ENCODE measurements at places on chromosomes 5 and 9. TPM values are rescaled to one million over a fixed set of nuclear protein-coding genes. Genes with fewer than 3 reads are reported as not detected.
A peak's percentile ranks its signal among the peaks of the same experiment; 100 is the strongest.

GRCh38 chr5:149526845-149527590 is 24.2 kb downstream of the CSNK1A1 start:
- H3K4me1 ChIP-seq, result peaks cover 67% of the 10 kb centered on the region
- no peak for DNase-seq
- H3K36me3 ChIP-seq, result peaks cover 30% of the 10 kb centered on the region

DNA sequence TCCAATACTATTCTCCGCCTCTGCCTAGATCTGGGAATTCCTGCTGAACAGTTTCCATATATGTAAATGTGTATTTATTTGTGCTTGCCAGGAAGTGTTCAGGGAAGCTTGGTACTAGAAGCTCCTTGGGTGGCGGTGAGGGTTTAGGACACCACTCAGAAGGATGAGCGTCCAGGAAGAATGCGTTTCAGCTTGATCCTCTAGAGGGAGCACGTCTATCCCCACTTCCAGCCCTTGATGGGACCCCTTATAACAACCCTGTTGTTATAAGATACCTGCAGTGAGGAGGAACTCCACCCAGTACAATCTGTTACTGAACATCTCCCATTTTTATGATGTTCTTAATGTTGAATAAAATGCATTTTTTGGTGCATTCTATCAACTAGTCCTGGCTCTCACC is 88.9 kb downstream of the CYFIP2 start:
- no peaks in the 10 kb centered on the region for H3K4me1 ChIP-seq
- no peaks in the 10 kb centered on the region for H3K27me3 ChIP-seq
- no peak for DNase-seq
- peaks cover 6% of the 10 kb centered on the region for H3K36me3 ChIP-seq

Gene REEP5
- 108 TPM for total RNA-seq

- H3K4me1 ChIP-seq, result peaks cover 25% of the 10 kb centered on the region
- no peak for DNase-seq
- H3K27ac ChIP-seq, result peak overlapping the region; percentile 56
- no peak overlapping the region for H3K4me3 ChIP-seq
Measured at GRCh38 chr5:142901476-142902185, 131.5 kb downstream of the ARHGAP26 start.

GRCh38 chr5:177369645-177370440 is 12.1 kb downstream of the RGS14 start:
- H3K27me3 ChIP-seq, result no peaks in the 10 kb centered on the region
- no peak overlapping the region for H3K27ac ChIP-seq
- no peaks in the 10 kb centered on the region for H3K36me3 ChIP-seq
- DNase-seq, result no peak
- peaks cover 23% of the 10 kb centered on the region for H3K4me1 ChIP-seq

- H3K27ac ChIP-seq, result no peak overlapping the region
- peaks cover 6% of the 10 kb centered on the region for H3K4me1 ChIP-seq
- DNase-seq, result no peak
Measured at GRCh38 chr5:35063414-35063813, 15.7 kb upstream of the AGXT2 start.

GRCh38 chr5:6760686-6761085 is 47.5 kb downstream of the TENT4A start:
- DNase-seq, result no peak
- H3K4me3 ChIP-seq, result no peak overlapping the region
- peaks cover 3% of the 10 kb centered on the region for H3K4me1 ChIP-seq
- peaks cover 15% of the 10 kb centered on the region for H3K36me3 ChIP-seq

GRCh38 chr5:144462577-144462976 is 291.9 kb downstream of the KCTD16 start:
- no peaks in the 10 kb centered on the region for H3K36me3 ChIP-seq
- DNase-seq, result no peak
- H3K27me3 ChIP-seq, result no peaks in the 10 kb centered on the region
- H3K4me1 ChIP-seq, result no peaks in the 10 kb centered on the region
- no peak overlapping the region for H3K27ac ChIP-seq

GRCh38 chr9:137437691-137438590 is 3.2 kb downstream of the ENTPD8 start:
- no peak overlapping the region for H3K27ac ChIP-seq
- no peak overlapping the region for H3K4me3 ChIP-seq
- H3K27me3 ChIP-seq, result peaks cover 5% of the 10 kb centered on the region
- DNase-seq, result peak; percentile 62
- no peaks in the 10 kb centered on the region for H3K4me1 ChIP-seq
